ENCODE measurements at places on chromosomes 1 and 21.

- DNase-seq = no peak
Observed at GRCh38 chr1:228841632-228842031, 106.4 kb downstream of the RHOU start.

DNA sequence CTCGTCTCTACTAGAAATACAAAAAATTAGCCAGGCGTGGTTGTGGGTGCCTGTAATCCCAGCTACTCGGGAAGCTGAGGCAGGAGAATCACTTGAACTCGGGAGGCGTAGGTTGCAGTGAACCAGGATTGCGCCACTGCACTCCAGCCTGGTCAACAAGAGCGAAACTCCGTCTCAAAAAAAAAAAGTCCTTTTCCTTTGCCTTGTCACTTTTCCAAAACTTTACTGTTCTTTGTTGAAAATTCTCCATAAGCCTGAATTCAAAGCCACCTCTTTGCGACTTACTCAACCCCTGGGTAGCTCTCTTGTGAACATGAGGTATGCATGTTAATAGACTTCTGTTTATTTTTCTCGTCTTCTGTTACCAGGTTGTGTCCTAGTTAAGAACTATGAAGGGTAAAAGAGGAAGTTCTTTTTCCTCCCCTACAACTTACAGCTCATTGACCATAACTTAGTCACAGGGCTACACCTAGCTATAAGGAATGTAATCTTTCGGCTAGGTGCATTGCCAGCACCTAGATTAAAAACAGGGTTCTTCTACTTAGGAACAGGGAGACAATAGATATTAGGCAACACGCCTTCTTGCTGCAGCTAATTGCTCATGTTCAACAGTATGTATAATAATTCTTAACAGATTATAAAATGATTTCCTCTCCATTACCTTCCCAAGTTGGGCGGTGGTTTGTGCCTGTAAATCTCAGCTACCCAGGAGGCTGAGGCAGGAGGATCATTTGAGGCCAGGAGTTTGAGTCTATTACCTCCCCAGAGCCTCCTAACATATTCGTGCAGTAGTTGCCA lies 40.9 kb downstream of the PTAFR start:
- DNase-seq = peak; percentile 79

DNA sequence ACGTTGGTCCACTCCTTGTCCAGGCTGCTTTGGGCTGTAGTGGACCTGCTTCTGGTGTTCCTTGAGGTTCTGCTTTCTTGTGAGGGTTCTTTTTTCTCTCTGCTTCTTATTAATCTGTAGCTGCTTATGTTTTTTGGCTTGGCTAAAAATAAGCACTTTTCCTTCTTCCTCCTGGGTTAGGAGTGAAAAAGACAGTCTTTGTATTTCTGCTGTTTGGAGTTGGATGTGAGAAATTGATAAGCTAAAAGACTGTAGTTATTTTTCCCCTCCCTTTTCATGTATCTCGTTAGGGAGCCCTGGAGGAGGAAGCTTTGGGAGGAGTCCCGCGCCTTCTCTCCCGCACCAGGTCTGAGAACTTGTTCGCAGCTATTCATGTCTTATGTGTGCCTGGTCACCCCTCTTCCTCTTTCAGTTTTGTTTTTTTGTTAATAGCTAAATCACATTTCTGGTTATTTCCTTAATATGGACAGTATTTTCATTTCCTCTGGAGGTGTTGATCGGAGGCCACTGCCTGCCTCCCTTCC lies 79.0 kb downstream of the GALNT2 start:
- peak; percentile 86 for DNase-seq

DNA sequence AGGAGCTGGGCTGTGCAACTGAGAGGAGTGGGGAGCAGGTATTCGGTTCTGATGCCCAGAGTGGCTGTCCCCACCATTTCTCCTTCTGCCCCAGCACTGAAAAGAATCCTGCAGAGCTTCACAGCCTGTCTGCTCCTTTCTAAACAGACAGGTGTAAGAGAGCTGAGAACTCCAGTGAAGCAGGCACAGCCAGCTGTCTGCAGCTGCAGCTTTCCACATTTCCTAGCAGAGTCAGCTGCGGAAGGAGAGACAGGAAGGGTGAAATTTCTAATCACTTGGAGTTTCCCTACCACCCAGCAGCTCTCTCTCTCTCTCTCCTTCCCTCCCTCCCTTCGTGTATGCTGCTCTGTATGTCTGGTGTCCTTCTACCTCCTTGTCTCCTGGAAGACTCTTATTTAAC lies 40.5 kb upstream of the GJB5 start:
- no peak for DNase-seq

Measured in MV-4-11 (cell line).